ENCODE measurements at places on chromosomes 4 and X. TPM values are rescaled to one million over a fixed set of nuclear protein-coding genes. Genes with fewer than 3 reads are reported as not detected.

DNA sequence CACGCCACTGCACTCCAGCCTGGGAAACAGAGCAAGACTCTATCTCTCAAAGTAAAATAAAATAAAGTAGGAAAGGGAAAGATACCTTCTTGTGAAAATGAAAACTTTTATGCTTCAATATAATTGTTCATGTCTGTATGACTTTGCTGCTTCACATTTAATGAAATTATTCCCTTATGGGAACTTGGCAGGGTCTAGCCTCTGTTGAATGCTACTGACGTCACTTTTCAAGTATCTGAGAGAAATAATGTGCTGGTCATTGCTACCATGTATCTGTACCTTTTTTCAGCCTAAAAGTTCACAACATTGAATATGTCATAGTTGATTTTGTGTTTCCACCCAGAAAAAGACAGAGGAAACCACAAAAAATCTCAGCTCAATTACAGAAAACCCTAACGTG, 65.2 kb downstream of the PRDM5 start:
- no peaks in the 10 kb centered on the region for H3K27me3 ChIP-seq
- H3K4me1 ChIP-seq = no peaks in the 10 kb centered on the region
- no peak for DNase-seq

Gene HAND2
- total RNA-seq = not detected

DNA sequence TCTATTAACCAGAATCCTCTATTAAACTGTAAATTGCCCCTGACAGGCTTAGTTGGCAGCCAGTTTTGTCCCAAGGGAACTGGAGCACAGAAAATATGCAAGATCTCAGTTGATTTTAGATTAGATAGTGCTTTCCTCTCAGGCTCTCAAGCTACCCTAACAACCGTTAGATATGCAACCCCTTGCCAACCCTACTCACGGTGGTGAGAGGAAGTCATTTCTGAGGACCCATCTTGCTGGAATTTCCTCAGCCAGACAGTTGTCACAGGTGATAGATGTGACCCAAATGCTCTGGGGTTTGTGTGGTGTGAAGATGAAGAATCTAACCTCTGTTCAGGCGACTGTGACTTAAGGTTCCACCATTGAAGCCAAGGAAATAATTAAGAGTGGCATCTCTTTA, 447.1 kb downstream of the MID1IP1 start:
- H3K27me3 ChIP-seq = no peaks in the 10 kb centered on the region
- H3K27ac ChIP-seq = no peak overlapping the region
- H3K4me3 ChIP-seq = no peak overlapping the region
- no peaks in the 10 kb centered on the region for H3K4me1 ChIP-seq
- no peaks in the 10 kb centered on the region for H3K36me3 ChIP-seq

DNA sequence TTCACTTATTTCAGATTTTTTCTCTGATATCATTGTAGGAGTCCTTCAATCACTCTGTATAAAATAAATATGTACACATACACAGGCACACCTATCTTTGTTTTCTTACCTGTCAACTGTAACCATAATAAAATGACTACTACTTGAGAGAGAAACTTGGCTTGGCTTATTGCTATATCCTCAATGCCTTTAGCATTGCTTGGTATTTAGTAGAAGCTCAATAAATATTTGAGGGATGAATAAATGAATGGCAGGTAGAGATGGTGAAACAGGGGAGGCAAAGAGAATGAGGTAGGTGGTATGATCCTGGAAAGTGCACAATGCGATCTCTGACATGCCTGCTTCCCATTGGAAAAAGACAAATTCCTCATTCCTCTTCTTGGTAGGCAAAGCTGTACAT, 21.8 kb upstream of the CXCL6 start:
- H3K4me1 ChIP-seq = no peaks in the 10 kb centered on the region
- no peak overlapping the region for H3K27ac ChIP-seq
- no peaks in the 10 kb centered on the region for H3K27me3 ChIP-seq
- no peak overlapping the region for H3K4me3 ChIP-seq

DNA sequence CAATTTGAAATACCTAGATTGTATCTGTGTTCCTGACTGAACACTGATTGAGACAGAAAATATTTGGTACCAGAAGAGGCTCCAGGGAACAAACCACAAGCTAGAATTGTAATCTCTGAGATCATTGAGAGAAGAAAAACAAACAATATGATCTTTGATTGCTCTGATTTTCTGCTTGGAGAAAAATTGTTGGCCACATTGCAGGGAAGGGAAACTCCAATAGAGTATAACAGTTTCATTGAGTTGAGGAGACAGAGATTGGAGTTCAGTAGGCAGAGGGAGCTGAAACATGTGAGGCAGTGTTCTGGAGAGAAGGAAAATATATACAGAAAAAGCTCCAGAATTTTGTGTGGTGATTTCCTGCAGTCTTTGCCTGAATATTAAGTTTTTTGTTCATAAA, 158.2 kb downstream of the C4orf33 start:
- H3K4me1 ChIP-seq = no peaks in the 10 kb centered on the region
- no peaks in the 10 kb centered on the region for H3K36me3 ChIP-seq
- H3K4me3 ChIP-seq = no peak overlapping the region
- no peaks in the 10 kb centered on the region for H3K27me3 ChIP-seq
- no peak for DNase-seq

DNA sequence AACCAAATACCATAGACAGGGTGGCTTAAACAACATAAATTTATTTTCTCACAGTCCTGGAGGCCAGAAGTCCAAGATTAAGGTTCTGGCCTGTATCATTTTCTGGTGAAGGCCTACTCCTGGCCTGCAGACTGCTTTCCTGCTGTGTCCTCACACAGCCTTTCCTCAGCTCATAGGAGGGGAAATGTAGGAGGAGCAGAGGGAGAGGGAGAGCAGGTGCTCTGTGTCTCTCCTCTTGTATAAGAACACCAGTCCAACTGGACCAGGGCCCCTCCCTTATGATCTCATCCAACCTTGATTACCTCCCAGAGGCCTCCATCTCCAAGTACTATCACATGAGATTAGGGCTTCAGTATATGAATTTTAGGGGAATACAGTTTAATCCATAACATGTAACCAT, 34.3 kb downstream of the RAPGEF2 start:
- no peak for DNase-seq
- no peaks in the 10 kb centered on the region for H3K4me1 ChIP-seq
- H3K4me3 ChIP-seq = no peak overlapping the region
- no peaks in the 10 kb centered on the region for H3K36me3 ChIP-seq
- no peaks in the 10 kb centered on the region for H3K27me3 ChIP-seq

- no peak overlapping the region for H3K27ac ChIP-seq
- DNase-seq = no peak
- H3K4me3 ChIP-seq = no peak overlapping the region
Measured at GRCh38 chr4:108165586-108165985, 3.1 kb downstream of the LEF1 start.

DNA sequence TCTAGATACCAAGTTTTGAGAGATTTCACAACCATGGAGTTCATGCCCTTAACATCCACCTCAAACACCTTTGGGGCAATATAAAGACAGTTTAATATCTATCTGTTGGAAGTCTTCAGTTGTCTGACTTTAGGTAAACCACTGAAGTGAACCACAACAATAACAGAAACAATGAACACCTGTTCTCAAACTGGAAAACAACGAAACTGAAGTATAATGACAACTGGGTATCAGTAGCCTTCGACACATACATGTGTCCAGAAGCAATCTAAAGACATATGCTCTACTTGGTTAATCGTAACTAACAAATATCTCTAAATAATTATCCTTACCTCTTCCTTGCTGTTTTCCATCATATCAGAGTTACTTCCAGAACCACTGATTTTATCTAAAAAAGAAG, 87.8 kb downstream of the ATRX start:
- H3K27ac ChIP-seq = no peak overlapping the region
- no peak overlapping the region for H3K4me3 ChIP-seq
- no peaks in the 10 kb centered on the region for H3K27me3 ChIP-seq

DNA sequence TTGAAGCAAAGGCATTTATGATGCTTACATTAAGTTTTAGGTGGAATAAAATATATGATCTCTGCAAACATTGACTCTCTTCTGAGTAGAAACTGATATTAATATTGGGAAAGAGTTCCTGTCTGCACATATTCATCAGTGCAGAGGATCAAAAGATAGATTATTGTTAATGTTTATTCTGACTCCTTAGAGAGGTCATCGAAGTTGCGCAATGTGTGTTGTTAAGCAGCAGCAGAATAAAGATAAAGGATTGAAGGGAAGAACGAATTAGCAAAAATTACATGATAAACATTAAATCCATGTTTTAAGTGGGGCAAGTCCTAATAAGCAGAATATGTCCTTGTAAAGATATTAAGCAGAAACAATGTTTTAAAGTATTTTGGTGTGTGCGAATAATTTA, 72.6 kb upstream of the MBNL3 start:
- H3K27ac ChIP-seq = no peak overlapping the region
- no peak overlapping the region for H3K4me3 ChIP-seq
- H3K4me1 ChIP-seq = no peaks in the 10 kb centered on the region

GRCh38 chrX:150766351-150767044, 73.3 kb downstream of the MTMR1 start:
- H3K4me3 ChIP-seq = no peak overlapping the region
- H3K27me3 ChIP-seq = no peaks in the 10 kb centered on the region
- no peaks in the 10 kb centered on the region for H3K36me3 ChIP-seq
- no peaks in the 10 kb centered on the region for H3K4me1 ChIP-seq
- peak; percentile 71 for DNase-seq

- H3K36me3 ChIP-seq = no peaks in the 10 kb centered on the region
- peak overlapping the region; percentile 80 for H3K4me3 ChIP-seq
- H3K4me1 ChIP-seq = peaks cover 14% of the 10 kb centered on the region
Measured at GRCh38 chr4:41360214-41360920, 103.6 kb downstream of the UCHL1 start.

Gene PDLIM3
- total RNA-seq = 4.3 TPM

DNA sequence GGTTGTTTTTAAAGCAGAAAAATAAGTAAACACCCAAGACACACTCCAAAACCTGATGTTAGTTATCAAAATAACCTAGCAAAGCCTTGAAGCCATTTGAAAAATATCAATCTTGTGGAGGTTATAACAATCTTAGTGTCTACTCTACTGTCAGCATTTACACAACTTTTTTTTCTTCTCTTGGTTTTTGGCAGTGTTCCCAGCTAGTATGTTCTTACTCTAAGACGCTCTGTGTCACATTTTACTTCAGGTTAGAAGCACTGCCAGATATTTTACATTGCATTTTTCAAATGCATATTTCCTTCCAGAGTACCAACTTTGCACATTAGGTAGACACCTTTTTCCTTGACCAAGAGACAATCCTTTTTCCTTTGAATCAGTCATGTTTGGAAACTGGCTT, 114.0 kb upstream of the INPP4B start:
- DNase-seq = no peak
- H3K36me3 ChIP-seq = no peaks in the 10 kb centered on the region
- H3K27me3 ChIP-seq = no peaks in the 10 kb centered on the region

DNA sequence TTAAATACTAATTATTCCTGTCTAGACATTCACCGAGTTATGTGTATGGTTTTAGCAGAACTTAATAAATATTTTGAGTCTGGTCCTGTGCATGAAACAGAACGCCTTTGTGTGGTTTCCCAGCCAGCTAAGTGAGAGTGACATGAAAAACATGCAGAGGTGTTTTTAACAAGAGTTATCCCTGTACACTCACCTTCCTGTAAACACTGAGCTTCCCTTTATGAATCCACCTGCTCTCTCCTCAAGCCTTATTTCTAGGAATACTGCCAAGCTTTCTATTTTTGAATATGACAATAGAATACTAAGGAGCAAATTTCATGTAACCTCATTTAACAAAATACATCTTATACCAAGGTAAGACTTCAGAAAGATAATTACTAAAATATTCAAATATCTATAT, 270.3 kb upstream of the CTSO start:
- H3K27ac ChIP-seq = no peak overlapping the region
- no peak overlapping the region for H3K4me3 ChIP-seq
- H3K27me3 ChIP-seq = no peaks in the 10 kb centered on the region
- no peaks in the 10 kb centered on the region for H3K36me3 ChIP-seq
- no peaks in the 10 kb centered on the region for H3K4me1 ChIP-seq
- DNase-seq = no peak

GRCh38 chrX:150503898-150504219, 64.6 kb upstream of the MTM1 start:
- H3K4me3 ChIP-seq = no peak overlapping the region
- no peaks in the 10 kb centered on the region for H3K4me1 ChIP-seq
- no peaks in the 10 kb centered on the region for H3K27me3 ChIP-seq
- DNase-seq = peak; percentile 45
- H3K36me3 ChIP-seq = no peaks in the 10 kb centered on the region
- no peak overlapping the region for H3K27ac ChIP-seq

DNA sequence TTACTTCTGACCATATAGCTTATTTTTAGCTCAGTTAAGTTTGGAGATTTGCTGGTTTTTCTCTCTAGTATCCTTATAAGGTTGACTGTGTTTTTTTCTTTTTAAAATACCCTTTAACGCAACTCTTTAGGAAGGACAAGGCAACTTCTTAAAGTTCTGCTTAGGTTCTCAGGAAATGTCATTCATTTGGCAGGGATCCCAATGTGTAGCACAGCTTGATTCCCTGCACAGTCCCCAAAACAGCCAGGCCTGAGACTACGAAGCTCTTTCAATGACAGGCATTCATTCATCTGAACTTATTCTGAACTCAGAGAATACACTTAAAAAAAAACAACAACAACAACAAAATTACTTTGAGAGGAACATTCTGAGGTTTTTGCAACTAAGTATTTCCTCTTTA, 1765.8 kb downstream of the PCDH7 start:
- H3K4me3 ChIP-seq = no peak overlapping the region
- no peak overlapping the region for H3K27ac ChIP-seq
- H3K36me3 ChIP-seq = no peaks in the 10 kb centered on the region
- no peak for DNase-seq
- no peaks in the 10 kb centered on the region for H3K4me1 ChIP-seq
- H3K27me3 ChIP-seq = no peaks in the 10 kb centered on the region

Gene FLNA
- 1,136 TPM for total RNA-seq

GRCh38 chrX:12770440-12770839, 20.8 kb upstream of the PRPS2 start:
- H3K4me3 ChIP-seq = no peak overlapping the region
- H3K36me3 ChIP-seq = no peaks in the 10 kb centered on the region
- no peak for DNase-seq
- H3K4me1 ChIP-seq = no peaks in the 10 kb centered on the region

Gene TGIF2LX
- not detected for total RNA-seq

GRCh38 chr4:16641971-16642370, 256.5 kb downstream of the LDB2 start:
- no peak overlapping the region for H3K27ac ChIP-seq
- no peak for DNase-seq
- no peaks in the 10 kb centered on the region for H3K4me1 ChIP-seq
- H3K27me3 ChIP-seq = no peaks in the 10 kb centered on the region

DNA sequence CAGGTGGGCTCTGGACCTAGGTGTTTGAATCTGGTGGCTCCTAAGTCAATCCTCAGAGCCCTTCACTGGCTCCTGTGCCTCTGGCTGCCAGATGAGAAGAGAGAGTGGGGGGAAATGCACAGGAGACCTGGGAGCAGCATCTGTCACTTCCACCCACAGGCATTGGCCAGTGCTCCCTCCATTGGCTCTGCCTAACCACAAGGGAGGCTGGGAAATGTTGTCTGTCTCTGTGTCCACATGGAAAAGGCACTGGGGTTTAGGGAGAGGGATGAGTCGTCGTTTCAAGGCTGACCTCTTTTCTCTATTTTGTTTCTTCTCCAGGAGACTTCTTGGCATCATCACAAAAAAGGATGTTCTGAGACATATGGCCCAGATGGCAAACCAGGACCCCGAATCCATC, 76.4 kb downstream of the CLCN4 start:
- no peak for DNase-seq
- H3K36me3 ChIP-seq = no peaks in the 10 kb centered on the region
- H3K4me3 ChIP-seq = no peak overlapping the region
- H3K27me3 ChIP-seq = no peaks in the 10 kb centered on the region

Gene TLR1
- total RNA-seq = 0.09 TPM

- DNase-seq = no peak
- peaks cover 6% of the 10 kb centered on the region for H3K36me3 ChIP-seq
- H3K4me1 ChIP-seq = no peaks in the 10 kb centered on the region
- no peak overlapping the region for H3K4me3 ChIP-seq
- no peak overlapping the region for H3K27ac ChIP-seq
- no peaks in the 10 kb centered on the region for H3K27me3 ChIP-seq
Measured at GRCh38 chrX:20144491-20144890, 2.9 kb upstream of the EIF1AX start.

All from endodermal cell (in vitro differentiated cells).